Activated naive CD4-positive, alpha-beta T cell treated with anti-CD3 and anti-CD28 coated beads, Interleukin-2, amount 50 U/mL, for 16 hours (primary cell): ENCODE measurements at places on chromosomes 13 and 19.

GRCh38 chr19:246551-246950 lies 44.7 kb downstream of the PLPP2 start:
- no peak for DNase-seq

- DNase-seq: no peak
These were observed 286.3 kb downstream of the POU4F1 start for GRCh38 chr13:78317030-78317429.

DNA sequence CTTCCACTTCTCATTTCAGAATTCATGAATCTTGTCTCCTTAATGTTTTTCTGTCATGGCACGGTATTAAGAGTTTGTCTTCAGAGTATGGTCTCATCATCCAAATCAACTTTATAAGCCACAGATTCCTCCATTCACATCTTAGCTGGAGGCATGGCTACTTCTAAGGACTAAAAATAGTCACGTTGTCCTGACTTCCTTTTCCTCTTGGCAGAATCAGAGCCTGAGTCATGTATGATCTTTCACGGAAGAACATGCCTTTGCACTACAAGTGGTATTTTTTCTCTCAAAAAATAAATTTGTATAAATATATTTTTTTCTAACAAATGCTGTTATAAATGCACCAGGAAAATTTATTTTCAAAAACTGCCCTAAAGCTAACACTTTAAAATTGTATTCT lies 71.4 kb downstream of the ALOX5AP start:
- DNase-seq: no peak

- DNase-seq: peak; percentile 80
These were observed 750 bp upstream of the GPR108 start for GRCh38 chr19:6737873-6738786.

DNA sequence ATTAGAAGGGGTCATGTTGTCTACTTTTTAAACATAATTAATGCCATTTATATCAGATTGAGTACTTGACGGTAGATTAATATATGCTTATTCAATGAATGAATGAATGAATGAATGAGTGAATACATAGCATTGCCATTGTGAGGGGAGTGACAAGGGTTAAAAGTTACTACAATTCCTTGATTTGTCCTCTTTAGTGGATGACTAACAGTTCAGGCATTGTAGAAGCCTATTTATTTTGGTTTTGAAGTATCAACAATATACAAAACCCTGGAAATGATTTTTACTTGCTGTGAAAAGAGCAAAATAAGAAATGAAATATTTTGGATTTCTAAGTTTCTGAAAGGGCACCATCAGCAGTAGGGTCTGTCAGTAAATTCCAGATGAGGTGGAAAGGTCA lies 122.7 kb downstream of the CYSLTR2 start:
- DNase-seq: no peak

DNA sequence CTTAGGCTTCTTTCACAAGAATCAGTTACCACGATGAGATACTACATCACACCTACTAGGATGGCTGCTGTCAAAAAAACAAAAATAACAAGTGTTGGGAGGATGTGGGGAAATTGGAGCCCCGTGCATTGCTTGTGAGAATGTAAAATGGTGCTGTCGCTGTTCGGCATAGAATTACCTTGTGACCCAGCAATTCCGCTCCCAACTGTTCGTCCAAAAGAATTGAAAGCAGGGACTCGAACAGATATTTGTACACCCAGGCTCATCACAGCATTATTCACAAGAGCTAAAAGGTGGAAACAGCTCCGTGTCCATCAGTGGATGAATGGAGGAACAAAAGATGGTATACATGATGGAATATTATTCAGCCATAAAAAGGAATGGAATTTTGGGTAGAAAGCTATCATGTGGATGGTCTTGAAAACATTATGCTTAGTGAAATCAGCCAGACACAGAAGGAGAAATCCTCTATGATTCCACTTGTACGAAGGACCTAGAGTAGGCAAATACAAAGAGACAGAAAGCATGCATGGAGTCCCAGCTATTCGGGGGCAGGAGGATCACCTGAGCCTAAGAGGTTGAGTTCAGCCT lies 23.4 kb downstream of the PAK4 start:
- DNase-seq: no peak

DNA sequence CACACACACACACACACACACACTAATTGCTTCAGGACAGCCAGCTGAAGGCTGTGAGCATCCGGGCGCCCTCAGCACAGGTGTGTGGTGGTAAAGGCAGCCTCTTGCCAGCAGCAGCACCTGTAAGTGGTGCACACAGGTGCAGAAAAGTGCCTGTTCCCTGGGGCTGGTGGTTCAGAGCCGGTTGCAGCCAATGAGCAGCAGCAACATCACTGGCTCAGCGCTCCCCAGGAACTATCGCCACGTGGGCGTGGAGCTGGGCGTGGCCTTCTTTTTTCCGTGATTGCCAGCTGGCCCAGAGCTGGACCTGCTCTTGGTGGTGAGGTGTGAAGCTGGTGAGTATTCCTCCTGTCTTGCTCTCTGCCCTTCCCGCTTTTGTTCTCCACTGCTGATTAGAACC lies at the start of gene NLRP5:
TSS of gene NLRP5 (plus strand) at position 289 of the 400 bp plus-strand sequence.
- DNase-seq: no peak

DNA sequence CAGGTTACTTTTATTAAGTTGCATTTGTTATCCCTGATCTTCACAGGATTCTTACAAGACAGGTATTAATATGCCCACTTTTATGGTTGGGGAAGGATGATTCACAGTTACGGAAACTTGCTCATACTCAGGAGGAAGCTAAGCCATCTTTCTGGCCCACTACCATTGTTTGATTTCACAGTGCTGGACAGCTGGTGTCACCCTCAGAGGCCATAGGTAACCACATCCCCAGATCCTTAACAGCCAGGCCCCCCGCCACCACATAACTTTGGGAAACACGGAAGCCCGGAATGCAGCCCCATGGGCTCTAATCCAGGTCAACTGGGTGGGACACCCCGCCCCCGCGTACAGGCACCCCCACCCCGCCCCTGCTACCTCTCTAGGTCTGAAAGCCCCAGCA lies 119.7 kb downstream of the IRS2 start:
- no peak for DNase-seq

DNA sequence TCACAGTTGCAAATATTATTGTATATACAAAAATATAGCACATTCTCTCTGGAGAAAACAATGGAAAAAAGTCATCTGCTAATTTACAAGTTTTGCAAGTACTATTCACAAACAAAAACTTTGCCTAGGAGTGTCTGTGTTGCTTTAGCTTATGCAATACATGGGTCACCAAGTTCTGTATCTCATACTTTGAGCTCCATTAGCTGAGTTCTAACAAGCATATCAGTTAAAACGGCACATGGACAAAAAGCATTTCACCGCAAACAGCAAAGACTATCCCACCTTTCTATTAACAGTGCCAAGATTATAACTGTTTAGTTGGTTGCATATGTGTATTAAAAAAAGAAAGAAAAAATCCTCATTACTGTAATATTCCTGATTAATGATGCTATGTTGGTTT lies 4.6 kb downstream of the SPRY2 start:
- DNase-seq: no peak

GRCh38 chr13:106649495-106649894 lies 81.6 kb upstream of the ARGLU1 start:
- DNase-seq: no peak

GRCh38 chr13:106151056-106151699 lies 384.3 kb downstream of the EFNB2 start:
- no peak for DNase-seq

DNA sequence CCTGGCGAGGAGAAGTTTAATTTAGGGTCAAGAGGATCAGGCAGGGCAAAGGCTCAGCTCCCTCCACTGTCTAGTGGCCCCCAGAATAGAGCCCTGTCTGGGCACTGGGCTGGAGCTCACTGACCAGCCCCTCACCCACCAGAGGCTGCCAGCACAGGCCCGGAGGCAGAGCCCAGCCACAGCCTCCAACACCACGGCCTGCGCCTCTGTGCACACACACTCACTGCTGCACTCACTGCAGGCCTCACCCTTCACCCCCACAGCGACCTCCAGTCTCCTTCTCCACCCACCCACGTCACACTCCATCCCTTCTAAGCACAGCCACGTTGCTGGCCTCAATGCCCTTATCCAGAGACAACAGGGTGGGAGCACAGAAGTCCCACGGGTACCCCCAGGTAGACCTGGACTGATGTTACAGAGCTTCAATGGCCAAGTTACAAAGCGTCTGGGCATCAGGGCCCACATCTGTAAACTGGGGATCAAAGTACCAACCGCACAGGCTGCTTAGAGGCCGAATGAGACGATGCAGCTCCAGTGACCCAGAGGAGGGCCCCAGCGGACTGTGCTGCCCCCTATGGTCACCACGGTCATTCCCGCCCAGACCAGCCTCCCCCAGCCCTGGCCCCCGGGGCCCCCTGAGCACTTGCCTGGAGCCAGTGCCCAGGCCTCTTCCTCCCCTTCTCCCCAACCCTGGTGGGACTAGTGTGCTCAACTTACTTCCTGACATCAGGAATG lies 4.5 kb upstream of the PRKD2 start:
- no peak for DNase-seq

- no peak for DNase-seq
These were observed 174.1 kb upstream of the MYO16 start for GRCh38 chr13:108455320-108455719.

DNA sequence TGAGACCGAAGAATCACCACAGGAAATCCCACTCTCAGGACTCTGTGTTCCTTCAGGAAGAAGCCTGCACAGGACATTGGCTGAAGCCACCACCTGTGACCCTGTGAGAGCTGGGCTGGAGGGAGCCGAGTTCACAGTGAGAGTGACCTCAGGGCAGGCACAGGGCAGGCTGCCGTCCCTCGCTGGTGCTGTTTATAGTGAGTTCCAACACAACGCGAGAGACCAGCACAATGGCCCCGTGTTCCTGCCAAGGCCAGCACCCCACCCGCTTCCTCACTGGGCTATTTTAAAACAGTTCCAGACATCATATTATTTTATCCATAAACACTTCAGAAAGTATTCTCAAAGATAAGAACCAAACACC lies 18.4 kb upstream of the GAS6 start:
- no peak for DNase-seq

DNA sequence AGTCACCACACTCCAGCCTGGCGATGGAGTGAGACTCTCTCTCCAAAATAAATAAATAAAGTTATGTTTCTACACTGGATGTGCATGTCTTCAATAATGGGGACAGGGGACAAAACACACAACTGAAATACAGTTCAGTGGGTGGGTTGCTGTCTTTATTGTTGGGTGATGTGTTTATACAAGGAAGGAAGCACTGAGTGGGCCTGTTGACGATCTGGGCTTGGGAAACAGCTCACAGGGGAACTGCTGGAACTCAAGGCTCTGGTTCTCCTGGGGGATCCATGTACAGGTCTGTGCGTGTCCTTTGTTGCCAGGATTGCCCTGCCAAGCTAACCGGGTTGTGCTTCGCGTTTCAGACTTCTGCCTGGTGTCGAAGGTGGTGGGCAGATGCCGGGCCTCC lies 18.9 kb downstream of the SPINT2 start:
- DNase-seq: no peak

DNA sequence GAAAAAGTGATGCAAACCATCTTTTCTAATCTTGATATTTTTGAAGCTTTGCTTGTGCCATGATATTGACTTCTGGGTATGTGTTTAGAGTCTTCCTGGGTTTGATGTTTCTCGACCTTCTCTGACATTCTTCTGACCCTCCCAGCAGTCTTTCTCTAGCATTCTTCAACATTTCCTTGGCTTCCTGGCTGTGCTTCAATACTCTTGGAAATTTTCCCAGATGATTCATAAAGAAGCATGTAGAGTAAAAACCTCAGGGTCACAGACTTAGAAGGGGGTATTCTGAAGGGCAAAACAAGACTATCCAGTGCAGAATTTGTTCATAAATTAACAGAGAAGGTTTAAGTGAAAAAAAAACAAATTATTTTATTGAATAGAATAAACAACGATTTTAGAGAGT lies 946.3 kb upstream of the PCDH9 start:
- DNase-seq: no peak

DNA sequence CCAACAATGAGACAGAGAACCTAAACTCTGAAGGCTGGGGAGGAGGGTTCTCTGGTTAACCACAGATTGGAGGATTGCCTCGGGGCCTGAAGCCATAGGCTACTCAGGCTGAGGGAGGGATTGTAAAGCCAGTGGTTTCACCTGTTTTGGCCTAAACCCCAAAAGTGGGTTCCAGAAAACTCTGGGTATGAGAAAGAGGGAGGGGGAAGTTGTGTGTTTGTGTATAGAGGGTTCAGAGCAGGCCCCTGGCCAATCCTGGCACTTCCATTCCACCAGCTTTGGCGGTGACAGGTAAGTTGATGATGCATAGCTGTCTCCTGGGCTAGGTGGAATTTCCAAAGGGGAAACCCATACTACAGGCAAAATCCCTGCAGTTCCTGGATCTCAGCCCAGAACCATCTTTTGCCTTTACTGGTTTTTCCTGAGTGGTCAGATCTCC lies 13.5 kb upstream of the CCDC97 start:
- DNase-seq: no peak

DNA sequence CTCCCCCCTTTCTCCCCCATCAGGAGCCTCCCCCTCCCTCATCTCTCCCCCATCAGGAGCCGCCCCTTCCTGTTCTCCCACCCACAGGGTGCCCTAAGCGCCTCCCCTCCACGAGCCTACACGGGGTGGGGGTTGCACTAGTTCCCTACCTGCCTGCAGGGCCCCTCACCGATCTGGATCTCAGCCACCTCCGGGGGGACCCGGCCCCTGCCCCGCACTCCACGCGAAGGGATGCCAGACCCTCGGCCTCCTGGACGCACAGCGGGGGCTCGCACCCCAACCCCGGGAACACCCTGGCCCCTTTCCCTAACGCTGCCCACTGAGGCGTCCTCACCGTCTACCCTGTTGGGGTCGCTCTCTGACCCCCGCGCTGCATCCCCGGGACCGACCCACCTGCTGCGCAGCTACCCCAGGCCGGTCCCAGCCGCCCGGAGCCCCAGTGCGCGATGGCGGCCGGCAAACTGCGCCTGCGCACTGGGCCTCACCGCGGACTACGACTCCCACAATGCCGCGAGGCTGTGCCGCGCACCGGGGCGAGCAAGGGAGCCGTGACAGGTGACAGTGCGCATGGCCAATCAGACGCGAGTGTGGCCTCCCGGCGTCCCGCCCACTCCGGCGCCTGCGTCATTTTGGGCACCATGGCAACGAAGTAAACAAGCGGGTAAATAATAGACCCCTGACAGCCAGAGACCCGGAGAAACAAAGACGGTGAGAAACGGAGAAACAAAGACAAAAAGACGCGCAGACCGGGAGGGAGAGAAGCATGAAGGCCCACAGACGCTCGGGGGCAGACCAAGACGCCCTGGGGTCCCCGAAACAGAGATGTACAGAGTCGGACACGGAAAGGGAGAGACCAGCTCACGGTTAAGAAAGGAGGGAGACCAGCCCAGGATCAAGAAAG lies at the start of gene ZSCAN18:
TSS of gene ZSCAN18 (minus strand) at position 451 of the 901 bp plus-strand sequence. CDS start 7,964 bp downstream, outside the sequence.
- peak; percentile 98 for DNase-seq

GRCh38 chr13:39688278-39688677 lies 32.8 kb downstream of the COG6 start:
- DNase-seq: no peak

GRCh38 chr13:41554626-41555386 lies 97.5 kb downstream of the RGCC start:
- DNase-seq: no peak

DNA sequence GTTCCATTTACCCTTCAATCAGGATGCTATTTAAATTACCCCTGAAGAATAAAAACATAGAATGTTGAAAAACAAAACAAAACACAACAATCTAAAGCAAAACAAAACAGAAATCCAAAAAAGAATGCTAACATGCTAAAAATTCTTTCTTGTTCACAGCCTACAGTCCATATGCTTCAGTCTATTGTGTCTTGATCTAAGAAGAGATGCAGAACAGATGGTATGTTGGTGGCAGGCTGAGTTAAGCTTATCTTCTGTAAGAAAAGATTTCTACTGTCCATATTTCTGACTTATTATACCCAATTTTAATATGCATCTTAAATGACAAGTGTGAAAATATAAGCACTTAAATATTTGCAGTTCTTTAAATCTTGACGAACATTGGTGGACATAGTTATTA lies 356.1 kb upstream of the SLITRK1 start:
- DNase-seq: no peak

- DNase-seq: no peak
These were observed 18.9 kb upstream of the CLDN10 start for GRCh38 chr13:95533545-95534160.
